GM04504 (cell line): ENCODE measurements at places on chromosomes 4 and X.

DNA sequence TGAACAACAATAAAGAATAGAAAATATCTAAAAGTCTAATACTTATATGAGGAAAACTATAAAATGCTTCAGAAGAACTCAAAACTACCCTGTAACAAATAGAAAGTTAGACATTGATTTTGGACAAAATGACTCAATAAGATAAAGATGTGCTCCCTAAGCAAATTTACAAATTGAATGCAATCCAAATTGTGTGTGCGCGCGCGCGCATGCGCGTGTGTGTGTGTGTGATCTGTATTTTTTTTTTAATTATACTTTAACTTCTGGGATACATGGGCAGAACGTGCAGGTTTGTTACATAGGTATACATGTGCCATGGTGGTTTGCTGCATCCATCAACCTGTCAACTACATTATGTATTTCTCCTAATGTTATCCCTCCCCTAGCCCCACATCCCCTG, 320.8 kb upstream of the INTU start:
- DNase-seq, result no peak

- no peak for DNase-seq
Measured at GRCh38 chr4:46717950-46718349, 191.1 kb downstream of the COX7B2 start.

GRCh38 chrX:16897445-16897844, 27.3 kb upstream of the RBBP7 start:
- no peak for DNase-seq

DNA sequence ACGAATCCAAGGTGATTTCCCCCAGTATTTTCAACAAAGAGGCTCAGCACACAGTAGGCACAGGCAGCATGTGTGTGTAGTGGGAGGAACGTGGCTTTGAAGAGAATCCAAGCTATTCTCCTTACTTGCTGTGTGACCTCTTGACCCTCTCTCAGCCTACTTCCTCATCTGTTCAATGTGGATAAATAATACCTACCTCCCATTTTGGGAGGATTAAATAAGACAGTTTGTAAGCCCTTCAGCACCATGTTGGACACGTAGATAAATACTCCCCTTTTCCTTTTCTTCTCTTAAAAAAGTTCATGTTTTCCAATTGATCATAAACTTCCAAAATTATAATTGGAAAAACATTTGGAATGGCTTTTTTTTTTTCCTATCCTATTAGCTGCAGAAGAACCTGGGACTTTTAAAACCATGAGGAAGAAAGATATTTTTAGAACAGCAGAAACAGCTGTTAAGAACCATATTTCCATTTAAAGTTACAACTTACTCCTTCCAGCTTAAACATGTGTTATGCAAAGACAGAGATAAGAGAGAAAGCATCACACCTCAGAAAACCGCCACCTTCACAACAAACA, 56.1 kb upstream of the TMEM131L start:
- DNase-seq, result no peak

DNA sequence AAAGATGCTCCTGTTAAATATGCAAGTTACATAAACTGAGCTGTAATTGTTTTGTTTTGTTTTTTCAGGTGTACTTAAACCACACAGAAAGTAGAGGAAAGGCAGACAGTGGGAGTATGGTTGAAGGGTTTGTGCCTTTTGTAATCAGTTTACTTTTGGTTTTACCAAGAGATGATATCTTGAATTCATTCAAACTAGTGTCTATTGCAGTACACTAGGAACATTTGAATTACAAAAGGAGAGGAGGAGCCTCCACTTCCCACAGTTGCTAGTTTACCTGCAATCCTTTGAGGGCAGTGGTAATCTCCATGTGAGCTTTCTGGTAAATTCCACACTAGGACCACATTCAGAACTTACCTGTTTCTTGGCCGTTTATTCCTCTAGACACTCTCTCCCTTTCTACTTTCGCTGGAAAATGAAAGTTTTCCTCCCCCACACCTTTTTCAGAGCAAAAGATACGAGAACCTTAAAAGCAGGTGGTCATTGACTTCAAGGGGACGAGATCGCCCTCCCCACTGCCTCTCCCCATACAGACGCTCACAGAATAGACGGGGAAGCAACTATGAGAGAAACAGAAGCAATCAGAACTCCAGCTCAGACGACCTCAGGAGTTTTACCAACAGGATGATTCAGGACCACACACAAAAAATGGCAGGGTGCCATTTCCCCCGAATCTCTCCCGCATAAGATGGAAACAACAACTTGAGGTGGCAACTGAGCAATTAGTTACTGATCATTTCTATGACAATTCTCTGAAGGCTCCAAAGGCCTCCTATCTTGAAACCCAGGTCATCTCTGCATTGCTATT, 3.3 kb downstream of the RBM47 start:
- no peak for DNase-seq

GRCh38 chrX:20224814-20225487, 41.8 kb downstream of the RPS6KA3 start:
- DNase-seq, result peak; percentile 15

DNA sequence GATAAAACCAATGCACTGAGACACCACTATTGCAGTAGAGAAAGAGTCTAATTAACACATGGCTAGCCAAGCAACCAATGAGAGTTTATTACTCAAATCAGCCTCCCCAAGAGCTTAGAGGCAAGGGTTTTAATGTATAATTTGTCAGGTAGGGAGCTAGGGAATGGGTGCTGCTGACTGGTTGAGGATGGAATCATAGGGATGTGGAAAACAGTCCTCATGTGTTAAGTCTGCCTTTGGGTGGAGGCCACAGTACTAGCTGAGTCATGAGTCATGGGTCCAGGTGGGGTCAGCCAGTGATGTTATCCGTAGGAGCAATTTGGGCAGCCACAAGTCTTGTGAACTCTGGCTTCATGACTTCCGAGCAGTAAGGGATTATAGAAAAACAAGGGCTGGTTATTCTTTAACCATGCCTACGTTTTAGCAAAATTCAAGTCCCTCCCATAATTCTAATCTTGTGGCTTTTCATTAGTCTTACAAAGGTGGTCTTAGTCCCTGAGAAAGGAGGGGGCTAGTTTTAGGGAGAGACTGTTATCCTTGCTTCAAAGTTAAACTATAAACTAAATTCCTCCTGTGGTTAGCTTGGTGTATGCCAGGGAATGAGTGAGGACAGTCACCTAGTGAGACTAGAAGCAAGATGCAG, 25.1 kb upstream of the PLAC8 start:
- DNase-seq, result no peak

GRCh38 chr4:21569638-21570037, 378.9 kb downstream of the KCNIP4 start:
- no peak for DNase-seq

DNA sequence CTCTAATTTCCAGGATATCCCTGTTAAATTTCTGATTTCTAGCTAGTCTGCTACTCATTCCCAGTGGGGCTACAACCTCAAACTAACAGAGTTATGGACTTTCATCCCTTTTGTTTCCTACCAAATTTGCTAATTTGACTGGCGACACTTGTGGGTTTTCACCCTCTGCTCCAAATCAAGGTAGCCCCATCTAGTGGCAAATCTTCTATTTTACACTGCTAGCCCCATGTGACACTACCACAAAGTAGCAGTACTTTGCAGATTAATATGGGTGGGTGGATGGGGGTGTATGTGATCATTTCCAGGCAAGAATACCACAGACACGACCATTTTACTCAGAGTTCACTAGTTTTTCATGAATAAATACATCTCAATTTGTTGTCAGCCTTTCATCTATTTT, 150.3 kb downstream of the MSL3 start:
- no peak for DNase-seq

DNA sequence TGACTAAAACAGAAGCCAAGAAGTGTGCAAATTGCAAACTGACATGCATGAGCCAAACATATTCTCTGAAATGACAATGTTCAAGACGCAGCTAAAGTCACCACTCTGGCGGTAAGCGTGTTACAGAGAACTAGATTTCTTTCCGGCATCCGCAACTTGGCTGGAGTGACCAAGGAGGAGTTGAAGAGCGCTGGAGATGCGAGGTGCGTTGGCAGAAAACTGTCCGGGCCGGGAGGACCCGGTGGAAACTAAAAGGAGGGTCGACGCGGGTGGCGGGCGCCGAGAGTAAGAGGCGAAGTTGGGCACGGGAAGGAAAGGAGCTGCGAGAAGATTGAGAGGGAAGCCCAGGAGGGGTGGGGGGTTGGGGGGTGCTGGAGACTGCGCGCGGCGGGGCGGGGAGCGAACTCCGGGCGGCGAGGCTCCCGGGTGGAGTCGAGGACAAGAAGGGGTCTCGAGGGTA, 807 bp downstream of the SEL1L3 start:
- no peak for DNase-seq

DNA sequence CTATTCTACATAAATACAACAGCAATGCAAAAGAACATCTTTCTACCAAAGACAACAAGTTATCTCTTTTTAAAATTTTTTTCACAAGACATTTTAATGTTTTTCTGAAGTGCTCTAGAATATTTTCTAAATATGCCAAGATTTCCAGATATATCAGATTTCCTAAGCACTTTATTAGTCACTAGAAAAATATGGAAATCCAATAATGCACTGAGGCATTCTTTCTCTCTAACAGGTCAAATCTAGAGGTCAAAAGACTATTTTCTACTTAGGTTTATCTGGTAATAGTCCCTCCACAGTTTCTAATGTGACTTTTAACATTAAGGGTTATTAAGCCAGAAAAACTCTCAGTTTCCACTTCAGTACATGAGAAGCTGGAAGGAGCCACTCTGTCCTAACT, 1041.2 kb upstream of the INTU start:
- DNase-seq, result no peak

GRCh38 chr4:16807355-16807754, 91.1 kb downstream of the LDB2 start:
- DNase-seq, result no peak

DNA sequence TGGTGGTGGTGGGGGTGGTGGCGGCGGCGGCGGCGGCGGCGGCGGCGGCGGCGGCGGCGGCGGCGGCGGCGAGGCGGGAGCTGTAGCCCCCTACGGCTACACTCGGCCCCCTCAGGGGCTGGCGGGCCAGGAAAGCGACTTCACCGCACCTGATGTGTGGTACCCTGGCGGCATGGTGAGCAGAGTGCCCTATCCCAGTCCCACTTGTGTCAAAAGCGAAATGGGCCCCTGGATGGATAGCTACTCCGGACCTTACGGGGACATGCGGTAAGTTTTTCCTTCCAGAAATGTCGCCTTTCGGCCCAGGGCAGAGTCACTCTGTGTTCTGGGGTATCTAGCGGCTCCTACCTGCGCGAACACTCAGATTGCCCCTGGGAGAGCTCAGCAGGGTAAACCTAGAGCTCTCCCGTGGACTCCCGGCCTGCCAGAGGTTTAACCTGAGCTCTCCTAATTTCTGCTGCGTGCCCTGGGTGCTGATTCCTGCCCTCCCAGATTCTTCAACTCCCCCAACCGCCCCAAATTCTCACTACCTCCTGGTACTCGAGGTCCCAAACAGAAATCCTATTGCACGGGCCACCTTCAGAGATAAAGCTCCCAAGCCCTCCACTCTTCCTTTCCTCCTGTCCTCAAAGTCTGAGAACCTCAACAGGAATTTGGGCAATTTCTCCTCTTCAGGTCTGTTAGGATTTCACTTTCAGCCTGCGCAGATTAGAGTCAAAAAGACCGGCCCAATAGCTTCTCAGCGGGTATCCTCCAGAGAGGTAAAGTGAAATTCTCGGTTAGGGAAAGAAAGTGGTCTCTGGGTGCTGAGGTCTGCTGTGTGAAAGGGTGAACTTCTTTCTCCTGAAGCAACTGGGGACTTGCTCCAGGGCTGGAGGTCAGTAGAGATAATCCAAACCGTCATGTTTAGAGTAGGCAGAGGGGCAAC, 2.9 kb downstream of the AR start:
- no peak for DNase-seq

DNA sequence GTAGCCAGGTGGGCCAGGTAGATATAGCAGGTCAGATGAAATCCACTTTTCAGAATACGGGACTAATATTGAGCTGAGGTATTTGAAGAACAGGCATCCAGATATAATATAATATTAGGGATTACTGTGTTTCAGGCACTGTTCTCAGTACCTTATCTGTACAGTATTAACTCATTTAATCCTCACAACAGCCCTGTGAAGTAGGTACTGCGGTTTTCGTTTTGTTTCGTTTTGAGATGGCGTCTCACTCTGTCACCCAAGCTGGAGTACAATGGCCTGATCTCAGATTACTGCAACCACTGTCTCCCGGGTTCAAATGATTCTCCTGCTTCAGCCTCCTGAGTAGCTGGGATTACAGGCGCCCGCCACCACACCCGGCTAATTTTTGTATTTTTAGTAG, 129.6 kb downstream of the IL1RAPL2 start:
- no peak for DNase-seq

GRCh38 chr4:146379744-146380143, 142.0 kb downstream of the SLC10A7 start:
- DNase-seq, result no peak
